ENCODE measurements at places on chromosomes 3 and 15.

DNA sequence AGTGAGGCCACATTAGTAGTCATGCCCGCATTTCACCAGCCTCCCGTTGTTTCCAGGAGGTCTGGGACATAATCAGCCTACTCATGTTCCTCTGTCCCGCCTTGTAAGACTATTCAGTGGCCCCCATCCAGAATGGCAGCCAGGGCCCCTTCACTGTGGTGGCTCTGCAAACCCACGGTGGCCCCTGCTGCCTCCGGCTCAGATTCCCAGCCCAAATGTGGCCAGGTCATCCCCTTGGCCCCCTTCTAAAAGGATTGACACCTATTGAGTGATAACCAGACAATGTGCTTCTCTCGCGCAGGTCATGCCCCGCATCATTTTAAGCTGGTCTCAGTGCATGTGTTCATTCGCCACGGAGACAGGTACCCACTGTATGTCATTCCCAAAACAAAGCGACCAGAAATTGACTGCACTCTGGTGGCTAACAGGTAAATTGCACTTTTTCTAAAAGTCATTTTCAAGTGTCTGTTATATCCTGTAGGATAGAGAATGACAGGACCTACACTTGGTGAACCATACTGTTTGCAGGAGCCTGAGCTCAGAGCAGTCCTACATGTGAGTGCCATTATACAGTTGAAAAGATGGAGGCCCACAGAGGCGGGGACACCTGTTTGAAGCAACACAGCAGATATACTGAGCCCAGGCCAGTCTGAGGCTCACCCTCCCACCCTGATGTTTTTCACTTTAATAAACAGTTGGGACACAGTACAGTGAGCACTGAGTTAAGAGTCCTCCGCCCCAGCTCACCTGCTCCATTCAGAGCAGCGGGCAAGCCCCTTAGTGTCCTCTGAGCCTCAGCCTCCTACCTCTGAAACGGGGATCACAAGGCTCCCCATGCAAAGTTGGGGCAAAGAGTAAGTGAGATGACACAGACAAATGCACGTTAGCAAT lies 47.7 kb downstream of the PXYLP1 start:
- DNase-seq: no peak

DNA sequence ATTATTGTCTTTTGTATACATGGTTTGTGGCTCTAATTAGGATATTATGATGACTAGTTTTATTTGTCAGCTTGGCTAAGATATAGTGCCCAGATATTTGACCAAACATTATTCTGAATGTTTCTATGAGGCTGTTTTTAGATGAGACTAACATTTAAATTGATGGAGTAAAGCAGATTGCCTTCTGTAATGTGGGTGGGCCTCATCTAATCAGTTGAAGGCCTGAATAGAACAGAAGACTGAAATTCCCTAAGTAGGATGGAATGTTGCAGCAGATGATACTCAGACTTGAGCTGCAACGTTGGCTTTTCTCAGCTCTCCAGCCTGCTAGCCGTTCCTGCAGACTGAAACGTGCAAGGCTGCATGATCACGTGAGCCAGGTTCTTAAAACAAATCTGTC lies 546.5 kb downstream of the EDEM1 start:
- no peak for DNase-seq

DNA sequence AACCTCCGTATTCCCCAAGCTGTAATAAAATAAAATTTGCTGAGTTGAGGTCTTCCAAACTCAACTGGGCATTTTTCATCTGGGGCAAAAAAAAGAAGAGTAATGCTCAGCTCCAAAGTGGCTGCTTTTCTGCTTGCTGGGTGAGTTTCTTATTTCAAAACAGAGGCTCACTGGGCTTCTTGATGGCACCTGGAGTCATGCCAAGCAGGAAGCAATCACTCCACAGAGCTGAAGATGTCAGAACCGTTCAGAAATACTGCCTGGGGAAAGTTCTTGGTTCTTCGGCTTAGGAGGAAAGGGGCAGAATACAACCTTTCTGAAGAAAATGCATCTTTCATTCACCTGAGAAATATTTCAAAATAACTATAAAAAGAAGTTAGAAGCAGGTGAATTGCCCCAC lies 4.1 kb downstream of the CCR9 start:
- no peak for DNase-seq

DNA sequence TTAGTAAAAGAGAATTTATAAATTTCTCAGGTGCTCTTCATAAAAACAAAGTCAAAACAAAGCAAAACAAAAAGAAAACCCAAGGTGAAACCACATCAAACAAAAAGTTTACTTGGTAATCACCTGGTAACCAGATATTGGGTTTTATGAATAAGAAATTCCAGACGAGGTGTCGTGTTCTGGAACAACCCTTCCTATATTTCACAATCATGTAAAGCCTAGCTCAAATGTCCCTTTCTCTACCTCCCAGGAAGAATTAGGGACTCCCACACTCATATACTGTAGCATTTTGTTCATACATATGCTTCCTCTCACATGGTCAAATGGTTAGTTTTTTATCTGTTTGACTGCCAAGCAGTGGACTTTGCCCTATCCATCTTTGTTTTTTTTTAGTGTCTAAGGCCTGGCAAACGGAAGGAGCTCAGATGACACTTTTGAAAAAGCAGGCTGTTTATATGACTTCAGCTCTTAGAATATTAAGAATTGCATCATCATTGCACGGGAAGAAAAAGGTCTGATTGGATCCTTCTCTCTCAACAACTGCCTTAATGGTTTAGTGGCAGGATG lies 326.7 kb upstream of the TBL1XR1 start:
- no peak for DNase-seq

DNA sequence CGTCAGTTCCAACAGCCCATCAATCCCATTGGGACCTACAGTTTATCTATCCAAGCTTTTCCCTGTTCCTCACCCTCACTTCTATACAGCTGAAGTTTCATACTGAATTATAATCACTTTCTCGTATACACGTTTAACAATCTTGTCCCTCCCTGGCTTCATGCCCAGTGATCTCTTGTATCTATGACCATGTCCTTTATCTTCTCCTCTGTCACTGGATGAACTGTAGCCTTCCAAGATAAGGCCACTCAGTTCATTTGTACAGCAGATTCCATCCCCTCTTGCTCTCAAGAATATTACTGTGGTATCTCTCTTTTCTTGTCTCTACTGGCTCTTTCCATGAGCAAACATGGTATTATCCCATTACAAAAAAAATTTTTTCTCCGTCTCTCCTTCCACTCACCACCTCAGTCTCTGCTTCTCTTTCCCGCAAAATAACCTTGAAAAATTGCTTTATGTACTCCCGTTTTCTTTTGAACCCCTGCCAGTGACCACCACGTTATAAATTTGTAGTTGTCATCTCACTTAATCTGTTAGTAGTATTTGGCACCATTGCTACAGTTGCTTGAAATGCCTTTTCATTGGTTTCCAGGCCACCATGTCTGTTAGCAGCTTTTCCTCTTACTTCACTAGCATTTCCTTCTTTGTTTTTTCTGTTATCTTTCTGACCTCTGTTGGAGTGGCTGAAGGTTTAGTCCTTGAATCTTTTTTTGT lies 9.4 kb downstream of the CTNNB1 start:
- DNase-seq: no peak

GRCh38 chr3:41202834-41203345 lies 3.6 kb downstream of the CTNNB1 start:
- DNase-seq: no peak

GRCh38 chr3:187742351-187743171 lies 2.7 kb downstream of the BCL6 start:
- DNase-seq: peak; percentile 49

DNA sequence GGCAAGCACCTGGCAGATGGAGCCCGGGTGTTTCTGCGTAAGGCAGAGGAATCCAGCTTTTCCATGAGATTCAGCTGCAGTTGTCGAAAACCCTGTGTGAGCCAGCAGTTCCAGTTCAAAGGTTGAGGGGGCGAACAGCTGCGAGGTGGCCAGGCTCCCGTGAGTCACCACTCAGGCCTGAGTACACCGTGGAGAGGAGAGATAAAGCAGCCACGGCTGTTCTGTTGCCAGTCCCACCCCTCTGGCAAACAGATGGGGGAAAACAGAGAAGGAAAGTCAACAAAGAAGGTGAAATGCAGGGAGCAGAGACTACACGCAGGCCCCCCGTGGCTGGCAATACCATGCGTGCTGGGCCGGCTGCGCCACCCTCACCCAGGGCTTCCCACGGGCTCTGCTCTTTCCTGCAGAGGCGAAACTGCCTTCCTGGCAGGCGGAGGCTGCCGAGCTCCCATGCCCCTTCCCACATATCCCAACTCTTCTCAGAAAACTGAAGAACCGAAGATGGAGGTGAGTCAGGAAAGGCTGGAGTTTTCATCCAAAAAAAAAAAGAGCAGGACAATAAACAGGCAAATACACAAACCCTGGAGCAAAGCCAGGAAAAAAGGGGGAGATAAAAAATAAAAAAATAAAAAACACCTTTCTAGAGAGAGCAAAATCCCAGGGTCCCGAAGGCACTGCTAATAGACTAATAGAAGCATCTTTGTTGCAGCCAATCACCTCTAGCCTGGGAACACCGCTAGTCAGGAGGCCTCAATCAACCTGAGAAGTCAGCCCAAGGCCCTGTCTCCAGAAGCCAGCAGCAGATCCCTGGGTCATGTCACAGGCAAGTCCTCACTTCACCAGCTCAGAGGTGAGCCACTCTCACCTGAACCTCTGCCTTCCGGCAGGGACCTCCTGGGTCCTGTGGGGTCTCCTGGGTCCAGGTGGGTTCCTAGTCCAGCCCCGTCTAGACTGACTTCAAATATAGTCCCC lies 37.7 kb downstream of the FAM174B start:
- no peak for DNase-seq

- DNase-seq: peak; percentile 53
Measured at GRCh38 chr3:179608931-179609720, 4.5 kb downstream of the NDUFB5 start.

- DNase-seq: no peak
Measured at GRCh38 chr3:132164469-132165092, 129.8 kb upstream of the CPNE4 start.

DNA sequence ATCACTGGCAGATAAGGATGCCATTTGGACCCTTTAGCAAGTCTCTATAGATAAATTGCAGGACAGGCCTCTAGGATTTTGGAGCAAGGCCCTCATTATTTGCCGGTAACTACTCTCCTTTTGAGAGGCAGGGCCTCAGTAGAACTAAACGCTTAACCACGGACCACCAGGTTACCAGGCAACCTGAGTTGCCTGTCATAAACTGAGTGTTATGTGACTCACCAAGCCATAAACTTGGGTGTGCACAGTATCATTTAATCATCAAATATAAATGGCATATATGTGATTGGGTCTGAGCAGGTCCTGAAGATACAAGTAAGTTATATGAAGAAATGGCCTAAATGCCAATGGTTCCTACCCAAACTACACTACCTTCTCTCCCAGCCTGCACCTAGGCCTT lies 93.2 kb downstream of the BCHE start:
- no peak for DNase-seq

- no peak for DNase-seq
Measured at GRCh38 chr3:23324745-23325144, 121.6 kb downstream of the UBE2E2 start.

DNA sequence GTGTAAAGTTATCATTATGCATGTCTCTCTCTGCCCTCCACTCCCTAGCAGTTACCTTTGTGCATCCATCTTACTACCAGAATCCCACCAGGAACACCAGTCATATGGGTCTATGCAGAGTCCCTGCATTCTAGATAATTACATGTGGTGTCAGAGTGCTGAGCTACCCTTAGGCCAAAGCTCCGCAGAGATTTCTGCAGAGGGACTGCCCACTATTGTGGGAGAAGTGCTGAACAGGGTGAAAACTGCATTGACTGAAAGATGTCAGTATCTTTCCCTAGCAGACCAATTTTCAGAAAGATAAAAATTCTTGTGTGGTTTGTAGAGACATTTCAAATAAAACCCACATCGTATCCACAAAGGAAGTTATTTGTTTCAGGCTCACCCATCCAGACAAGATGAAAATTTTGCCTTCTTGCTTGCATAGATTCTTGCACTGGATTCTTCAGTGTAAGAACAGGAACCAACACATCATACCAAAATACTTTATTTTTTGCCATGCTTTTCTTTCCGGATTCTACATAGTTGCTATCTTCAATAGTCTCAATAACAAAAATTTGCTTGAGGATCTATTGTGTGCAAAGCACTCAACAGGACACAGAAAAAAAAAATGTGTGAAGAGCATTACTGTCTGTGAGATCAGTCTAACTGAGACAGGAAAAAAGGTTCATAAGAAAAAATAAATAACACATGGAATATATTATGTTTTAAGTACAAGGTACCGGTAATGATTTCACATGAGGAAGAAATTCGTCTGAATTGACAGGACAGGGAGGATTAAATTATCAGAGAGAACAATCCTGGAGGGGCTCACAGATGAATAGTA lies 32.0 kb upstream of the CCDC80 start:
- DNase-seq: peak; percentile 61

DNA sequence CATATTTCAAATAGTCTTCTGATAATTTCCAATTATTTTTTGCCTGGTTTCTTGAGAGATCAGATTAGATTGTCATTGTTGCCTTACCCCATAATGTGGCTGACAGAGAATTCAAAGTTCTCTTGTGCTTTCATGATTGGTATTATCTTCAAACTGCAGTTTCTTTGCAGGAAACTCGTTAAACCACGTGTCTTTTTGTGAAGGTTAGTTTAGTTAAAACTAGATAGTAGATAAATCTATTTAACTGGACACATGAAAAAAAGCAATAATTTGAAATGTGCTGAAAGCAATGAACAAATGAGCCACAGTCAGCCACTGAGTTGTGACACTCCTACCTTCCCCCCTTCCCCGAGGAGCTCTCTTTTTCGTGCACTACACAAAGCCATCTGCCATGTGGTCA lies 327.5 kb upstream of the UMPS start:
- no peak for DNase-seq

GRCh38 chr3:78368636-78369345 lies 1328.9 kb downstream of the ROBO2 start:
- DNase-seq: no peak

DNA sequence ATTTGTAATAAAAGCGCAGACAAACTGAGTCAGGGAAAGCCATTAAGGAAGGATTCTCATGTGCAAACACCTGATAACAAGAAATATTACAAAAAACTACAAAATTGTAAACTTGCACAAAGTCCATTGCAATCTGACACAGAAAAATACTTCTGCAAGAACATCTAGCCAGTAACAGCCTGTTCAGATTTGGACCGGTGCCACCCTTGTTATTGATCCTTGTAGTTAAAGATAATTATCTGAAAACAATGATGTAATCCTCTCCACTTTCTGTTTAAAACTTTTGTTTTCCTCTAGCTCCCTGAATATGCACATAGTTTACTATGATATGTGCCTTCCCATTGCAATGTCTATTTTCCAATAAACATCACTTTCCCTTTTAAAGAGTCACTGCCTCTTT lies 1090.2 kb downstream of the PLOD2 start:
- DNase-seq: no peak

DNA sequence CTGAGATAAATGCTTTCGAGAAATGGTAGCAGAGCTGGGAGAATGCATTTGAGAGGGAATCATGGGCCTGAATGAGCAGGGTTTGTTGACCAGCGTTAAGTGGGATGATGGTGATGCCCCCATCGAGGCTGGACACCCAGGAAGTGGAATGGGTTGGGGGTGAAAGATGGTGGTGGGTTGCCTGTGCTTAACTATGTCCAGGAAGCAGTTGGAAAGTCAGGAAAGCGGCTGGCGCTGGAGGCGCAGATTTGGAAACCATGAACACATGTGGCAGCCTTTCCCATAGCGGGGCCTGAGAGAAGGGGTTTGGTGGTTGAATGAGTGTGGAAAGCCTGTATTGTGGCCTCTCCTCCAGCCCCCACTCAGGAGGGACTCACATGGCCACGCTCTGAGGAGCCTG lies 80.7 kb downstream of the AAGAB start:
- DNase-seq: no peak

- no peak for DNase-seq
Measured at GRCh38 chr15:26197719-26198118, 334.6 kb upstream of the ATP10A start.
